ENCODE measurements at places on chromosomes 5 and 9.

DNA sequence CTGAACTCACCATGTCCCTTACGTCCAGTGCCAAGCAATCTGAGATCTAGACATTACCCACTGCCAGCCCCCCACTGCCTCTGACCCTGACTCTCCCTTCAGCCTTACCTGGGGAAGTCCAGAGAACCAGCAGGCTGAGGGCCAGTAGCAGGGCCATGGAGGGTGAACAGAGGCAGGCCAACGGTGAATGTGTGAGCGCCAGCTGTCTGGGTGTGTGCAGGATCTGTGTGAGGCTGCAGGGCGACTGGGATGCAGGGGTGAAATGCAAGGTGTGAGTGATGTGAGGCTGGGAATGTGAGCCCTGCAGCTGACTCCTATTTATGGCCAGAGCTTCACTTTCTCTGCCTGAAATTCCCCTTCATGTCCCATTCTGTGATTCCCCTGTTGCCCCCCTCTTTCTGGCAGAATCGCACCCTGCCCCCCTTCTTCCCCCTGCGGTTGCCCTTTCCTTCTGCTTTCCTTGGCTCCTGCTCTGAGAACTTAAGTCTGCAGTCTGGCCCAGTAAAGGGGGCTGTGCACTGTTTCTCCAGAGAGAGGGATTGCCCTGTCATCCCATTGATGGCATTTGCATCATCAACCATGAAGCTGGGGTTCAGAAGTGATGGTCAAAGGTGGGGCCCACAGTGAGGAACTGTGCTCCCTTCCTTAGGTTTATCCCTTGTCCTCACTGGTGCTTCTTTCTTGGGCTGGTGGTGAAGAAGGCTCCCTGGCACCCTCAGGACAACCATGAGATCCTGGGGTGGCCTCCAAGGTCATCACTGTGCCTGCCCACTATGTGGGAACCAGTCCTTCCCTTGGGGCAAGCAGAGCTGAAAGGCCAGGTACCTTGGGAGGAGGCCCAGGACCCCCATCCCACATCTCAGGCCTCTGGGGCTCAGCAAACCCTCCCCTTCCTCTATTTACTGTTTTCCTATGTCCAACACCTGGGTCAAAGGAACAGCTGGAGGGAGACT is at the start of gene CCL19:
Gene CCL19 (minus strand): TSS at position 294 of the 953 bp plus-strand sequence. CDS start 137 bp downstream, at position 157.
- DNase-seq = no peak

DNA sequence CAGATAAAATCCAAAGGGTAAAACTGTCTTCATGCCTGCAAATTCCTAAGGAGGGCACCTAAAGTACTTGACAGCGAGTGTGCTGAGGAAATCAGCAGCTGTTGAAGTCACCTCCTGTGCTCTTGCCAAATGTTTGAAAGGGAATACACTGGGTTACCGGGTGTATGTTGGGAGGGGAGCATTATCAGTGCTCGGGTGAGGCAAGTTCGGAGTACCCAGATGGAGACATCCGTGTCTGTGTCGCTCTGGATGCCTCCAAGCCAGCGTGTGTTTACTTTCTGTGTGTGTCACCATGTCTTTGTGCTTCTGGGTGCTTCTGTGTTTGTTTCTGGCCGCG is 727 bp upstream of the ADRB2 start:
- DNase-seq = no peak

DNA sequence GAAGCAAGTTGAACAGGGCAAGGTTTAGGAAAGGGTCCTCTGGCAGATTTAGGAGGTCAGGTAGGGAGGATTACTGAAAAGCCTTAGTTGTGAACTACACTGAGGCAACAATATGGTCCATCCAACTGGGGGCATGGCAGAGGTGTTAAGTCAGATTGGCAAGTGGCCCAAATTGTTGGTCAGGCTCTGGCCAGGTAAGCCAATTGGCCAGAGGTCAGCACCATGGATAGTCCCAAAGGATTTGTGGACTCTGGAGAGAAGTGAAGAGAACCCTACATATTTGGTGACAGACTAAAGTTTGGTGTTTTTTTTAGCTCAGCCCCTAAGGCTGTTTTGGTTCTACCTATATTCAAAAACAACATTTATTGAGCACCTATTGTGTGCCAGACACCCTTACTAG is 39.1 kb upstream of the RASGRF2 start:
- no peak for DNase-seq

GRCh38 chr5:59597690-59598546 is 295.6 kb downstream of the PDE4D start:
- no peak for DNase-seq

GRCh38 chr9:98888801-98889421 is 54.8 kb upstream of the COL15A1 start:
- no peak for DNase-seq

DNA sequence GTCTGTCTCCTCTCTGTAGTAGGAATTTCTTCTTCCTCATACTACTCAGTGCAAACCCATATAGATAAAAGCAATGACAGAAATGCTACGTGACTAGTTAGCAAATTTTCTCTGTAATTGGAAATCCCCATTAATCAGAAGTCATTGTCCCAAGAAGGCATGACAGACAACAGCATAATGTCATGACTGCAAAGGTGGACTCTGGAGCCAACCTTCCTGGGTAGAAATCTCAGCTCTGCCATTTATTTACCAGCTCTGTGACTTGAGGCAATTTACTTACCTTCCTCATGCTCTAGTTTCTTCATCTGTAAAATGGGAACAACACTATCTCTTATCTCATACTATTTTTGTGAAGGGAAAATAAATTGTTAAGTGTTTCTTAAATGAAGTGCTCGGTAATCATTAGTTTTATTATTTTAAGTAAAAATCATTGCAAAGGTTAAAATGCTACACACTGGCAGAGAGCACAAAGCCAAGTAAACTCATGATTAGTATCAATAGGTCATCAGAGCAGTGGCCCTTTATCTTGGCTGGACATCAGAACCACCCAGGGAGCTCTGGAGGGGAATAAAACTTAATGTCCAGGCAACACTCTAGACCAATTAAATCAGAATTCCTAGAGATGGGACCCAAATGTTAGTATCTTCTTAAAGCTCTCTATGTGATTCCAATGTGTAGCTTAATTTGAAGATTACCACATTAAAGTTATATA is 43.8 kb upstream of the FST start:
- no peak for DNase-seq

DNA sequence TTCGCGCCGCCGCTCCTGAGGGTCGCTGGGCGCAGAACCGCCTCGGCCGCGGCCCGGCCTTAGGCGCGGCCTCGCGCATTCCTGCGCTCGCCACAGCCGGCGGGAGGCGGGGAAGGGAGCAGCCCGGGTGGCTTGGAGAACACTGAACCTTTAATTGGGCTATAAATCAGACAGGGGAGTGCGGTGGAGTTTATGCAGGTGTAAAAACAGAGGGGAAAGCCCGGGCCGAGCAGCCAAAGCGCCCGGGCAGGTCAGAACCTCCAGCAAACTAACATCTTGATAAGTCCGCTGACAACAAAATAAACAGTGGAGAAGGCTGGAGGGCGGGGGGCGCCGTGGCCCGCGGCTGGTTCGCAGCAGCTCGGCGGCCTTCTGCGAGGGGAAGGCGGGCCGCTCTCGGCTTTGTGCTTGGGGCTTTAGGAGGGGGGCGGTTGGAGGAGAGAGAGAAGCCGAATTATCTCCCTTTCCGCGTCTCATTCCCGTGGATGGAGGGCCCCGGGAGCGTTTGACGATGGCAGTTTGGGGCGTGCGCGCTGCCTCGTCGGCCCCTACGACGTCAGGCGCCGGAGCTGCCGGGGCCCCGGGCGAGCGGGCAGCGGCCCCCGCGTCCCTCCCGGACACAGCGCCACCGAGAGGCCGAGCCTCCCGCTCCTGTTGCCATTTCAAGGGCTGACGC is 11.3 kb downstream of the FOXD1 start:
- DNase-seq = no peak

DNA sequence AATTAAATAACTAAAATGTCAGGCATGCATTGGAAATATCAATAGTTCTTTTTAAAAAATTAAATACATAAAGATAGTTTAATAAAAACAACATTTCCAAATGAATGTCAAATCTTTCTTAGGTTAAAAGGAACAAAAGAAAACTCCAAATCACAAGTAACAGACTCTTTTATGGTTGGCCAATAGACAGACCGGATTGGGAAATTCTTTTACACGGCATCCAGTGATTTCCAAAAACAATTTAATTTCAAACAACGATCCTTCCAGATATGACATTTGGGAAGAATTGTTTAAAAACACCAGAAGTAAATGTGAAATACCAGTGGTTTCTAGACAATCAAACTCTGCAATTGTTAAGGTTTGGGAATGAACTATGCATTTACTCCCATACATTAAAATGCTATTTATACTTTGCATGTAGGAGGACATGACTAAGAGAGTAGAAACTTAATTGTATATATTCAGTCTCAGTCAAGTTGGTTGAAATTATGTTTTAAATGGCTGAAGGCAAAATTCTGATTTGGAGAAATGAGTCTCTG is 32.8 kb downstream of the ZNF474 start:
- DNase-seq = no peak

DNA sequence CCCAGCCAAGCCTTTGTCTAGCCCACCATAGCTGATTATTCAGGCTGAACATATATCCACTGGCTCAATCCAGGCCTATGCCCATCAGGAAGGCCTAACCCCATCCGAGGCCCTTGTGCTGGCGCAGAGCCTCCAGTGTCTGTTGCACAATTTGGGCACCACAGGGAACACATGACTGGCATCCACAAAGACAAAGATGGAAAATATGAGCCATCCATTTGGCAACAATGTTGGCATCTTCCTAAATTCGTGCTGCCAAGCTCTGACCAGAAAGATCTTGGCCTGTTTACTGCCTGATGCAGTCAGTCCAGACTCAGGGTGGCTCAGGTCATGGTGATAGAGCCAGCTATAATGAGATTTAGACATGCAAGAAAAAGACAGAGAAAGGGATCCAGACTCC is 233.8 kb downstream of the PIK3R1 start:
- no peak for DNase-seq

DNA sequence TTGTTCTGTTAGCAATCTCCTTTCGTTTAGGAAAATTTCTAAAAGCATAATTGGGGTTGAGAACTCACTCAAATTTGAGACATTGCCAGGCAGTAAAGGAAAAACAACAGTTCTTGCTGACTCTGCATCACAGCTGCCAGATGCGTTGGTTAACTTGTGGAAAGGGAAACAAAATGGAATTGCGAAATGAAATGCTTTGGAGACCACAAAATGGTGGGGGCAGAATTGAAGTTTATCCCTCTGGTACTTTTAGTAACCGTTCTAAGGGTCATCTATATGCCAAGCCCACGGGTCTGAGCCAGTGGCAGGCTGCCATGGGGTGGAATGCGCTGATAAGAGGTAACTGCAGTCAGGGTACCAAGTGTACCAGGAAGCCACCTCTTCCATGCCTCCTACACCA is 28.6 kb upstream of the SELENOP start:
- DNase-seq = peak; percentile 74

- DNase-seq = no peak
Observed at GRCh38 chr9:116927726-116928125, 240.6 kb downstream of the TRIM32 start.

DNA sequence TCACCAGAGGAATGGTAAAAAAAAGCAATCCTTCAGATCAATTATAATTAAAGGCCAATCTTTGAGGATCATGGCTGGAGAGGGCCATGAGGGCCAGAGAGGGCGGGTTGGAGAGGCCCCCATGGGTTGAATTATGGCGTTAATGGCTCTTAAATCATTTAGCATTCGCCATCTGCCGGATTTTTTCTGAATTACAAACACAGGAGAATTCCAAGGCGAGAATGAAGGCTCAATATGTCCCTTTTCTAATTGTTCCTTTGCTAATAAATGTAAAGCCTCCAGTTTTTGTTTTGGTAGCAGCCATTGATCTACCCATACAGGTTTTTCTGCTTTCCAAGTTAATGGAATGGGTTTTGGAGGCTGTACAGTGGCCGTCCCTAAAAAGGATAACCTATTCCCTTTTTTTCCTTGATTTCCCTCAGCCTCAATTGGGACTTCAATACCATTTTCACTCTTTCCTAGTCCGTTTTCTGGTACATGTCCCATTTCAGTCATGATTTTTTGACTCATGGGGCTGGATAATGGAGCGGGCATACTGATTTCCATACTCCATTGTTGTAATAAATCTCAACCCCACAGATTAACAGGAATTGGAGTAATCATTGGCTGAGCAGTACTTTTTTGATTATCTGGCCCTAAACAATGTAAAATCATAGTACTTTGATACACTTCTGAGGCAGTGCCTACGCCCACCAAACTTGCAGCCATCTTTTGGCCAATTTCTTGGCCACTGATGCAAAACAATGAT is 6.7 kb upstream of the TMEM141 start:
- no peak for DNase-seq

DNA sequence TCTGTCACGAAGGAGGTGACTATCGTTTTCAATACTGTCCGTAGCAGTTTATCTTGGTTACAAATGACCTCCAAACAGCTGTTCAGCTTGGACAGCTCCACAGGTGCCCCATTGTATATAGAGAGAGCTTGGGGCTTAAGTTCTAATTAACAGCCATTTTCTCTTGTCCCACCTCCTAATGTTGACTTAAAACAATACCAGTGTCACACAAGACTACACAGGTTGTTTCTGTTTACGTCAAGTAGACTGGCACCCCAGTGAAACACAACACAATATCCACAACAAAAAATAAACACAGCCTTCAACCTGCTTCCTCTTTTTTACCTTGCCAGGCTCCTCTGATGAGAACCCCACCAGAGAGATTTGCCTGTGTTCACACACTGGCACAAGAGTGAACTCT is 39.8 kb upstream of the TLE1 start:
- DNase-seq = no peak

DNA sequence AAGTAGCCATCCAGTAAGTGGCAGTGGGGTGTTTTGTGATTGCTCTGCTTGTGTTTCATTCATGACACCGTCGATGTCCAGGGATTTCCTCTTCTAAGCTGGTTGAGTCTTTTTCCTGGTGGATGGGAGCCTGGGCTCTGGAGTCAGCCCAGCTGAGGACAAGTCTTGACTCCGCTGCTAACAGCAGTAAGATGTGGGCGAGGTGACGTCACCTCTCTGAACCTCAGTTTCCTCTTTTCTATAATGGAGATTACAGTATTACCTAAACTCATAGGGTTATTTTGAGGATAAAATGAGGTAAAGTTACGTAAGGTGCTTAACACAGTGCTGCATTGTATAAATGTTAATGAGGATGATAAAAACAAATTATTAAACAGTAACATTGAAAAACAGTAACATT is 21.3 kb downstream of the FGF1 start:
- DNase-seq = no peak

DNA sequence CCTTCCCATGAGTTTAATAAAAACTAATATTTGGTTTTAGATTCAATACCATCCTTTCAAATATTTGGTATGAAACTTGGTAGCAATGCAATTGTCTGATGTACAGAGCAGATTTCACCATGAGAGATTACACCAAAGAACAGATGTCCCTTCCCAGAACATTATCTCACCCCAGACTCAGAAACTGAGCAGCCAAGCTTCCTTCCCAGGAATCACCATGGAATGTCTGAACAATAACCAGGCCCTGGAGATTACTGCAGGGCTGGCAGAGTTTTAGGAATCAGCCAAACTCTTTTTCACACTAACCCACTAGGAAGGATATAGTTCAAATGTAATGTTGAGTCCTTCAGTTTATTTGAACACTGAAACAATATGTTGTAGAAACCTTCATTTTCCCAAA is 23.9 kb downstream of the CLTA start:
- no peak for DNase-seq

GRCh38 chr5:5430136-5430535 is 7.7 kb downstream of the ICE1 start:
- DNase-seq = no peak
